ENCODE measurements at places on chromosomes 7 and 10. TPM values are rescaled to one million over a fixed set of nuclear protein-coding genes. Genes with fewer than 3 reads are reported as not detected.

Gene TECTB
- not detected for total RNA-seq

Gene RADIL
- 8.3 TPM for total RNA-seq

Gene DYDC2
- 12.4 TPM for total RNA-seq

Gene SSBP1
- 58.2 TPM for total RNA-seq

Gene ARHGEF35
- total RNA-seq, result 4.6 TPM

Gene TAS2R41
- not detected for total RNA-seq

Gene CALY
- not detected for total RNA-seq

Gene PVRIG
- not detected for total RNA-seq

Gene HKDC1
- total RNA-seq, result not detected

Gene PDCD11
- 7.4 TPM for total RNA-seq

Gene BTAF1
- total RNA-seq, result 95.8 TPM

Gene SPDYE6
- not detected for total RNA-seq

GRCh38 chr7:150751702-150752101 lies 14.5 kb downstream of the GIMAP5 start:
- no peaks in the 10 kb centered on the region for H3K4me1 ChIP-seq
- no peak overlapping the region for H3K4me3 ChIP-seq
- H3K36me3 ChIP-seq, result no peaks in the 10 kb centered on the region
- no peaks in the 10 kb centered on the region for H3K27me3 ChIP-seq

GRCh38 chr7:6476596-6477317 lies 29.0 kb upstream of the DAGLB start:
- H3K36me3 ChIP-seq, result no peaks in the 10 kb centered on the region
- H3K27me3 ChIP-seq, result no peaks in the 10 kb centered on the region
- H3K4me3 ChIP-seq, result no peak overlapping the region
- no peak for DNase-seq
- H3K4me1 ChIP-seq, result no peaks in the 10 kb centered on the region
- H3K27ac ChIP-seq, result no peak overlapping the region

- H3K4me3 ChIP-seq, result no peak overlapping the region
- no peaks in the 10 kb centered on the region for H3K4me1 ChIP-seq
- no peak for DNase-seq
- H3K36me3 ChIP-seq, result no peaks in the 10 kb centered on the region
Measured at GRCh38 chr10:209357-209756, 74.1 kb downstream of the ZMYND11 start.

DNA sequence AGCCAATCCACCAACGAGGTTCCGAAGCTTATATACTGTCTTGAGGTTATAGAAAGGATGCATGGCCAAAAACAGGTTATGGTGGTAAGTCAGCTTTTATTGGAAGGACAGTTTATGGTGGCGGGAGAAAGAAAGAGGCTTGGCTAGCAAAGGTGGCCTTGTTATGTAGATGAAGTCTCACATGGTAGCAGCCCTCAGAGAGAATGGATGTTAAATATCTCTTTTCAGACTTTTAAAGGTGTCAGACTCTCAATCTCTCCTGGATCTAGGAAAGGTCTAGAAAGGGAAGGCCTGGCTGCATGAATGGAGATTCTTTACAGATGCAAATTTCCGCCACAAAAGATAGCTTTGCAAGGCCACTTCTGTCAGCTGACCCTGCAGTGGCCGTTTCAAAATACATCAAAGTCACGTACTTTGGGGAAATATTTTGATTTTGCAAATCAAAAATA lies 333.8 kb downstream of the GALNT17 start:
- no peak for DNase-seq
- H3K36me3 ChIP-seq, result no peaks in the 10 kb centered on the region
- H3K4me3 ChIP-seq, result no peak overlapping the region
- no peaks in the 10 kb centered on the region for H3K4me1 ChIP-seq
- H3K27me3 ChIP-seq, result no peaks in the 10 kb centered on the region

GRCh38 chr10:114045136-114046086 lies 1.7 kb downstream of the ADRB1 start:
- H3K27ac ChIP-seq, result no peak overlapping the region
- DNase-seq, result no peak

DNA sequence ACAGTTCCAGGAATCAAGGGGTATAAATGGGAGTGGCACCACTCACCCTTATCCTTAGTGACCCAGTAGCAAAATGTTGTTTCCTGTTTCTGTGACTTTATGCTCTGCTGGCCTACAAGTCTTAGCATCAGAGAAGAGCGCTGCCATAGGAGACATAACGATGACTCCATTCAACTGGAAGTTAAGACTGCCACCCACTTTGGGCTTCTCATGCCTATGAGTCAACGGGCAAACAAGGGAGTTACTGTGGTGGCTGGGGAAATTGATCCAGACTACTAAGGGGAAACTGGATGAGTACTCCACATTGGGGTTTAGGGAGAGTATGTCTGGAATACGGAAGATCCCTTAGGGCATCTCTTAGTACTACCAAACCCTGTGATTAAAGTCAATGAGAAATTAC lies 40.6 kb upstream of the PIK3CG start:
- no peak overlapping the region for H3K4me3 ChIP-seq
- no peaks in the 10 kb centered on the region for H3K27me3 ChIP-seq
- H3K4me1 ChIP-seq, result no peaks in the 10 kb centered on the region

GRCh38 chr10:49539320-49539885 lies 482 bp upstream of the ERCC6 start:
- no peaks in the 10 kb centered on the region for H3K27me3 ChIP-seq
- DNase-seq, result no peak
- H3K36me3 ChIP-seq, result no peaks in the 10 kb centered on the region

DNA sequence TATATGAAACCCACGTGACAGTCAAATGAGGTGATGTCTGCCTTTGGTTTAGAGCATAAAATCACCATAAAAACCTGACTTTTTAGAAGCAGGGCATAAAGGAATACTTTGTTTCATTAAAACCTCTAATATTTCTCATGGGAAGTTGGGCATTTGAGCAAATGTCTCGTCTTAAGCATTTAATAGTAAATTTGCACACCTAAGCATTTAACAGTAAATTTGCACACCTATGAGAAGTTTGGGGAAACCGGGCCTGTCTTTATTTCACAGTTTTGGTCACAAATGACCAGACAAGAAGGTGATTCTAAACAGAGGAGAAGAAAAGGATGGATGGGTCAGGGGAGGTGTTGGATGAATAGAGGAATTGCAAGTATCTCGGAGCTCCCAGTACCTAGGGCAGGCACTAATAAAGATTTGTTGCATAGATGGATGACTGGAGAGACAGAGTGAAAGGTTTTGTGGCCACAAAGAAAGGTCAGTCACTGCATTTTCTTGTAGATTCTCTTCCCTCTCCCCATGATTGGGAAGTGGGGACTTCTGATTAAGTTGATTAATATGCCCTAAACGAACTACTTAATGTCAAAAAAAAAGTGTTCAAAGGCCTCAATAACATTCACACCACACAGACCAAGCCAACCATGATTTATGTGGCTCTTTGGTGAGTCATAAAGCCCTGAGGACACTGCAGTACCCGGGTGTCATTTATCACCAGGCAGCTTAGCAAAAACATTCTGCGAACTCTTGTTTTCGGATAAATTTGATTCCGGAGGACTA lies 158.2 kb downstream of the SPAG6 start:
- H3K4me3 ChIP-seq, result no peak overlapping the region
- H3K27me3 ChIP-seq, result no peaks in the 10 kb centered on the region
- no peak overlapping the region for H3K27ac ChIP-seq
- no peak for DNase-seq
- H3K4me1 ChIP-seq, result no peaks in the 10 kb centered on the region
- no peaks in the 10 kb centered on the region for H3K36me3 ChIP-seq

- H3K36me3 ChIP-seq, result no peaks in the 10 kb centered on the region
- H3K4me1 ChIP-seq, result no peaks in the 10 kb centered on the region
- no peak for DNase-seq
- H3K4me3 ChIP-seq, result no peak overlapping the region
Measured at GRCh38 chr10:62915158-62915557, 99.0 kb upstream of the EGR2 start.

GRCh38 chr10:77185696-77186095 lies 451.9 kb downstream of the KCNMA1 start:
- no peak overlapping the region for H3K4me3 ChIP-seq
- peak overlapping the region; percentile 17 for H3K27ac ChIP-seq
- no peaks in the 10 kb centered on the region for H3K27me3 ChIP-seq
- H3K36me3 ChIP-seq, result no peaks in the 10 kb centered on the region

GRCh38 chr10:128414568-128414967 lies 288.3 kb upstream of the MKI67 start:
- H3K4me3 ChIP-seq, result no peak overlapping the region
- no peak for DNase-seq
- H3K36me3 ChIP-seq, result no peaks in the 10 kb centered on the region
- H3K27me3 ChIP-seq, result no peaks in the 10 kb centered on the region
- H3K27ac ChIP-seq, result no peak overlapping the region

GRCh38 chr10:30724296-30724695 lies 94.7 kb upstream of the LYZL2 start:
- H3K4me1 ChIP-seq, result no peaks in the 10 kb centered on the region
- DNase-seq, result no peak
- H3K27me3 ChIP-seq, result no peaks in the 10 kb centered on the region
- H3K27ac ChIP-seq, result no peak overlapping the region
- no peak overlapping the region for H3K4me3 ChIP-seq

DNA sequence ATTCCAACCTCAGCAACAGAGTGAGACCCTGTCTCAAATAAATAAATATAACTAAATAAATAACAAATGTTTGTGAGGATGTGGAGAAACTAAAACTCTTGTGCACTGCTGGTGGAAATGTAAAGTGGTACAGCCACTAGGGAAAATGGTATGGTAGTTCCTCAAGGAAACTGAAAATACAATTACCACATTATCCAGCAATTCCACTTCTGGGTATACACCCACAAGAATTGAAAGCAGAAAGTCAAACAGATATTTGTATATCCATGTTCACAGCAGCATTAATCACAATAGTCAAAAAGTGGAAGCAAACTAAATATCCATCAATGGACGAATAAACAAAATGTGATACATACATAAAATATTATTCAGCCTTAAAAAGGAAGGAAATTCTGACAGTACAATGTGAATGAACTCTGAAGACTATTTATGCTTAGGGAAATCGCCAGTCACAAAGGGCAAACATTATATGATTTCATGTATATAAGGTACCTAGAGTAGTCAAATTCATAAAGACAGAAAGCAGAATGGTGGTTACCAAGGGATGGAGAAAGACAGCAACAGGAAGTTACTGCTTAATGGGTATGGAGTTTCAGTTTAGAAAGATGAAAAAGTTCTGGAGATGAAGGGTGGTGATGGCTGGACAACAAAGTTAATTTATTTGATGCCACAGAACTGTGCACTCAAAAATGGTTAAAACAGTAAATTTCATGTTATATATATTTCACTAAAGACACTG lies 9.8 kb downstream of the ARHGAP12 start:
- no peaks in the 10 kb centered on the region for H3K36me3 ChIP-seq
- H3K27ac ChIP-seq, result no peak overlapping the region
- no peak overlapping the region for H3K4me3 ChIP-seq
- DNase-seq, result no peak
- H3K27me3 ChIP-seq, result no peaks in the 10 kb centered on the region

- no peaks in the 10 kb centered on the region for H3K4me1 ChIP-seq
- no peak for DNase-seq
- no peak overlapping the region for H3K4me3 ChIP-seq
- no peaks in the 10 kb centered on the region for H3K27me3 ChIP-seq
Measured at GRCh38 chr10:86699541-86699940, 31.2 kb downstream of the LDB3 start.

DNA sequence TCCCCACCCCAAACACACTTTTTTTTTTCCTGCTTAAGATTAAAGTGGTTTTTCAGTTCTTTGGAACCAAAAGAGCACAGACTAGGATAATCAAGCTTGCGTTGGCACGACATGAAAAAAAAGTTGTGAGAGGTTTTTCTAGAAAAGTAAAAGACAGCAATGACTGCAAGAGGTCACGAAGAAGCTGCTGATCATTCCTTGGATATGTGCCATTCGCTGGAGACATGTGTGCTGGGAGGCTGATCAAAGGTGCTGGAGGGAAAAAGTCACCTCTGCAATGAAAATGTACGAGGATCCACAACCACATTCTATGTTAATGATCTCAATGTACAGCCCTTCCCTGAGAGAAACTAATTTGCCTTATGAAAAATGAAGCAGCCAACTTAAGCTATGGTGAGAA lies 5.4 kb downstream of the AKR1B1 start:
- no peaks in the 10 kb centered on the region for H3K36me3 ChIP-seq
- H3K27me3 ChIP-seq, result no peaks in the 10 kb centered on the region
- no peaks in the 10 kb centered on the region for H3K4me1 ChIP-seq
- H3K4me3 ChIP-seq, result no peak overlapping the region
- no peak overlapping the region for H3K27ac ChIP-seq

DNA sequence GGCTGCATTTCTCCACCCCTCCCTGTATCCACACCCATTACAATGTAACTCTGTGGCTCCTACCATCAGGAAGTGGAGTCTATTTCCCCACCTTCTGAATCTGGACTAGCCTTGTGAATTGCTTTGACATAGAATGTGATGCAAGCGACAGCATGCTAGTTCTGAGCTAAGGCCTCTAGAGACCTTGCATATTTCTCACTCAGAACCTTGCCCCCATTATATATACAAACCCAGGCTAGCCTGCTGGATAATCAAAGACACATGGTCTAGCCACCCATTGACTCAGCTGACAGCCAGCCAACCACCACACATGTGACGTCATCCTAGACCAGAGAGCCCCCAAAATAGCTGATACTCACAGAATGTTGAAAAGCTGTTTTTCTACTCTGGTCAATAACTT lies 77.9 kb downstream of the CCDC71L start:
- no peak for DNase-seq
- no peak overlapping the region for H3K27ac ChIP-seq
- no peak overlapping the region for H3K4me3 ChIP-seq
- H3K36me3 ChIP-seq, result no peaks in the 10 kb centered on the region
- H3K27me3 ChIP-seq, result no peaks in the 10 kb centered on the region

- no peaks in the 10 kb centered on the region for H3K36me3 ChIP-seq
- H3K4me1 ChIP-seq, result peaks cover 5% of the 10 kb centered on the region
- H3K27ac ChIP-seq, result no peak overlapping the region
Measured at GRCh38 chr10:576130-576465, 113.4 kb downstream of the DIP2C start.

- H3K27ac ChIP-seq, result no peak overlapping the region
- H3K36me3 ChIP-seq, result no peaks in the 10 kb centered on the region
- H3K4me1 ChIP-seq, result no peaks in the 10 kb centered on the region
- H3K4me3 ChIP-seq, result no peak overlapping the region
Measured at GRCh38 chr10:36383349-36383748, 741.3 kb upstream of the FZD8 start.

DNA sequence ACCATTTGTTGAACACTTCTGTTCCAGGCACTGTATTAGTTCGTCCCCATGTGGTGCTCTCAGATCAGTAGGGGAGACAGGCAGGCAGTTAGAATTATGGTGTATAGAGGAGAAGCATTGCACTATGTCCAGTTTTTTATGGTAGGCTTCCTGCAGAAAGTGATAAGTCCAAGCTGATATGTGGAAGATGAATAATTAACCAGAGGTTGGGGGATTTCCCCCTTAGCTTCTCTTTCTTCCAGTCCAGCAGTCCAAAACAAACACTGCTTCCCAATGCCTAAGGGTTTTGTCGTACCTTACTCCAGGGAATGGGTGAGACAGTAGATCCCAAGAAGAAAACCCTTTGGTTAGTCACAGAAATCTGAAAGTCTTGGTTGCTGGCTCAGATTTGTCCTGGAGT lies 19.2 kb downstream of the HIF1AN start:
- H3K4me3 ChIP-seq, result no peak overlapping the region
- H3K4me1 ChIP-seq, result no peaks in the 10 kb centered on the region
- DNase-seq, result no peak
- no peaks in the 10 kb centered on the region for H3K27me3 ChIP-seq
- H3K27ac ChIP-seq, result no peak overlapping the region

- no peak overlapping the region for H3K4me3 ChIP-seq
- no peaks in the 10 kb centered on the region for H3K27me3 ChIP-seq
- no peak overlapping the region for H3K27ac ChIP-seq
- no peak for DNase-seq
- H3K4me1 ChIP-seq, result no peaks in the 10 kb centered on the region
Measured at GRCh38 chr7:6186577-6186976, 85.8 kb downstream of the CYTH3 start.
